ENCODE measurements at places on chromosomes 2 and 18.

GRCh38 chr2:234957834-234958135 lies 6.0 kb downstream of the SH3BP4 start:
- DNase-seq: no peak

- no peak for DNase-seq
Observed at GRCh38 chr2:154455166-154455565, 243.3 kb upstream of the KCNJ3 start.

DNA sequence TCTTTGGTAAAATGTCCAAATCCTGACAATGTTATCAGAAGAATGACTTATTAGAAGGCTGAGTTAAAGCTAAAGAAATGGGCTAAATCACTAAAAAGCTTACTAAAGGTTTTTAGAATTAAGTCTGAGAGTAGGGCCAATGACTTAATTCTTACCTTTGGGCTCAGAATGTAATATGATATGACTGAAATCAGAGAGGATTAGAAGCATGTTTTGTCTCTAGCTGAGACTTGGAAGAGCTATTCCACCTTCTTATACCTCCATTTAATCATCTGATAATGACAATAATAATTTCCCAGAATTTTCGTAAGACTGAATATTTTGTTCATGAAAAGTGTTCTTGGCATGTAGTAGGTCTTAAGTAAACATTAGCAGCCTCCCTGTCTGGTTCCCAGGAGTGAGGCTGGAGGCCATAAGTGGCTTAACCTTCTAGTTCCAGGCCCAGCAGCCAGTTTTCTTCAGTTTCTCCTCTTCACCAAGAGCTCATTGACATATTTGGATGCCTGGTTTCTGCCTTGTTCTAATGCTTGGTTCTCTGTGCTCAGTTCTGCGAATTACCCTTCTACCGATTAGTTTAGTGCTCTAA lies 25.5 kb upstream of the E2F6 start:
- DNase-seq: no peak

GRCh38 chr18:27666016-27666415 lies 480.9 kb upstream of the CHST9 start:
- DNase-seq: no peak

DNA sequence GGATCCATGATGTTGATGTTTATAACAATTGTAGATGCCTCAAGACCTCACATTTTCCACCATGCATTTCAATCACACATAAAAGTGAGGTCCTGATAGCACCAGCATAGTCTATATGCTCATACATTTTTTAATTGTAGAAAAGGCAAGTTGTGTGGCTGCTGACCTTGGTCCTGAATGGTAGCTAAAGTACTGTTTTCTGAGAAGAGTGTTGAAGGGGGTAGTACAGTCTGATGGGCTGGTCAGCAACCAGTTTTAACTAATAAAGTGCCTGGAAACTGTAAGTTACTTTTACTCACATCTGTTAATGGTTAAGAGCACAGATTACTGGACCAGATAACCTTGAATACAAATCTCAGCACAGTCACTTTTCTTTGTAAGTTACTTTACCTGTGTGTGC lies 15.9 kb downstream of the ZNF638 start:
- DNase-seq: no peak

- no peak for DNase-seq
Observed at GRCh38 chr2:72917138-72917876, at the start of gene EMX1. TSS of gene EMX1 (plus strand) at chr2:72917519. CDS start at chr2:72917853, 334 bp downstream.

GRCh38 chr2:181058378-181059269 lies 78.2 kb downstream of the UBE2E3 start:
- no peak for DNase-seq

GRCh38 chr2:207734264-207734635 lies 22.8 kb downstream of the CCNYL1 start:
- DNase-seq: no peak

- no peak for DNase-seq
Observed at GRCh38 chr2:186459009-186459408, 27.1 kb upstream of the ZC3H15 start.

DNA sequence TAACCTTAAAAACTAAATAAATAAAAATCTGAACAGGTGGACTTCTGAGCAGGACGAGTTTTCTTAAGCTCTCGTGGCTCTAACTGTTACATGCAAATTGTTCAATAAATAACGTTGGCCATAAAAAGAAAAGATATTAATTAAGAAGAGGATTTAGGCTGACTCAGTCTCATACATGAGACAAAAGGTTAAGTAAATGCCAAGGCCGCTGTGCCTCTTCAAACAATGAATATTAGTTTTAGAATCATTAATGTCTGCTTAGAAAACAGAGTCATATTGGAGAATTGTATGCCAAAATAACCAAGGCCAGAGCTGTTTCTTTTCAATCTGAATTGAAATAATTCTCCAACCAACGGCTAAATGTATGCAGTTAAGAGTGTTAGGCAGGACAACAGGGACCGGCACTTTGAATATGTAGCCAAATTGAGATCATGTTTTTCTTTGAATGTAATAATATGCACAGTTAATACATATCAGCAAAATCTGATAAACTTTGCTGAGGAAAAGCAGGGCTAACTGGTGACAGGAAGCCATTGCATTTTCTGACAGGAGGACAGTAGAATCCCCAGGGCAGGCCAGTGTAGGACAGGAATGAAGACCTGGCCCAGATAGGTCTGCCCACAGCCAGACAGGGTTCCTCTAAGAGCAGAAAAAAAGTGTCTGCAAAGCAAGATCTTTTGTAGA lies 1041.4 kb upstream of the FANCL start:
- no peak for DNase-seq

GRCh38 chr18:44589693-44590355 lies 90.9 kb upstream of the SETBP1 start:
- no peak for DNase-seq

- no peak for DNase-seq
Observed at GRCh38 chr2:23506531-23507266, 121.7 kb downstream of the KLHL29 start.

GRCh38 chr2:218001629-218002028 lies 1.2 kb downstream of the TNS1 start:
- DNase-seq: no peak

- peak; percentile 82 for DNase-seq
Observed at GRCh38 chr2:238231251-238231793, 8.5 kb downstream of the HES6 start.

DNA sequence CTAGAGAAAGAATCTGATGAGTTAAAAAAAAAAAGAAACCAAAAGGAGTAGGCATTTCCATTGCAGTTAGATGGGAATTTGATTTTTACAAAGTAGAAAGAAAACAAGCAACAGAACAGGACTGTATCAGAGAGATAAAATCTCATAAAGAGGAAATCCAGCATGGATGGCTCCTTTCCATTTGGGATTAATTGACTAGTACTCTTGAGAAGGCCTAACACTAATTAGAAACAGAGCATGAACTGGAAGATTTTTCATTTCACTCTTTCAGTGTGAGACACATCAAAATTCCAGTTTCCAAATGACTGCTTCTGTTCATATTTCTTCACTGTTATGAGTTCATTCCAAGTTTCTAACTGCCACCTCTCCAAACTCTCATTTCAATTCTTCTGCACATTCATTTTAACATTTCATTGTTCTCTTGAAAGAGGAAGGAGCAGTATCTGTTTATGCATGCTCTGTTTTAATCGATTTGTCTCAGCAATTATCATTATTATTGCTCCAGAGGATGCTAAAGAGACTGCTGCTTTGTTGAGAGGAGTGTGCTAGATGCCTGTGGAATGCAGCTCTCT lies 108.8 kb upstream of the PIEZO2 start:
- no peak for DNase-seq

GRCh38 chr2:56334622-56335021 lies 150.8 kb downstream of the CCDC85A start:
- DNase-seq: no peak
